ENCODE measurements at places on chromosomes 11 and 22.

- no peak for DNase-seq
Observed at GRCh38 chr11:408154-409007, 6.4 kb downstream of the SIGIRR start.

GRCh38 chr11:45079943-45080719 lies 66.3 kb upstream of the PRDM11 start:
- no peak for DNase-seq

DNA sequence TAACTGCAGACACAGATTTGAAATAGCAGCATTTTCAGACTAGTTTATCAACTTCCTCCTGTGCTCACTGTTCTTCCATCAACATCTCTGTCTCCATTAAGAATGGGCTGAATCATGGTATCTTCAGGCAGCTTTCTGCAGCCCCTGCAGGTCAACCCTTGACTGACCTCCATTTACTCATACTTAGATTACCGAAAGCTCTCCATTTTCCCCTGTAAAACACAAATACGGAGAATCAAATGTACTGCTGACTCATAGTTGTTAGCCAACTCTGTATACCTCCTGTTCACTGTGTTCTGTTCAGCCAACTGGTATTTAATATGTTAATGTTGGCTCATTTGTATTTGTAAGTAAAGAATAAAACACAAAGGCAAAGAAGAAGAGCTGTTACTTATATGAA lies 364.0 kb downstream of the CASP12 start:
- DNase-seq, result no peak

DNA sequence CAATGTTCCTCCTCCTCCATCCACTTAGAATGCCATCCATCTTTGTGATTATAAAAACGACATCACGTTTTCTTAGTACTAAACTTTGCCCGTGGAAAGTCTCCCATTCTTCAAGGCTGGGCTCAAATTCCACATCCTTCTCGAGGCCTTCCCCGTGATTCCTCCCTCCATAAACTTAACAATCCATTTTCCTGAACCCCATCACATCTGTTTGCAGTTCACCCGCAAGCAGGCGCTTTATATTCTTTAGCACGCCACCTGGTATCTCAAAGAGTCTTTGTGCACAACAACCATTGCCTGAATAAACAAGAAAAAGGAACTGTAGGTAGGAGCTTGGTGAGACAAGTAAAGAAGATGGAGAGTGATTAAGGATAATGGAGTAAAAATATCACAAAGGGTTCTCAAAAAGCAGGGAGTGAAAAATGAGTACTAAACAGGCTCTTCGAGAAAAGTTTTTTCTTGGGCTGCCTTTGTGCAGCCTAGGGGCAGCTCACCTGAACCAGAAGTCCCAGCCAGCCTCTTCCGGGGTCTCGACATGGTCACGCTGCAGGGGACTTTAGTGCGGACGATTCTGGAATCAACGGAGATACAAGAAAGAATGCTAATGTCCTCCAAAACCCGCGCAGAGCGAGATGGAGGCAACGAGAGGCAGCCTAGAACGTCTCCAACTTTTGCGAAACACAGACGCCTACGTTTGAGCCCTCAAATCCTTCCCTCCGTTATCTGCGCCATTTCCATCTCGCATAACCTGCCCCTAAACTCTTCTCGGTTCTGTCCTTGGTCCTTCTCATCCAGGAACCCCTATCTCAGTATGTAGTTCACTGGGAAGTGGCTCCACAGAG lies 585 bp downstream of the THYN1 start:
- peak; percentile 46 for DNase-seq

GRCh38 chr11:132024587-132025295 lies 654.3 kb downstream of the NTM start:
- DNase-seq, result no peak

DNA sequence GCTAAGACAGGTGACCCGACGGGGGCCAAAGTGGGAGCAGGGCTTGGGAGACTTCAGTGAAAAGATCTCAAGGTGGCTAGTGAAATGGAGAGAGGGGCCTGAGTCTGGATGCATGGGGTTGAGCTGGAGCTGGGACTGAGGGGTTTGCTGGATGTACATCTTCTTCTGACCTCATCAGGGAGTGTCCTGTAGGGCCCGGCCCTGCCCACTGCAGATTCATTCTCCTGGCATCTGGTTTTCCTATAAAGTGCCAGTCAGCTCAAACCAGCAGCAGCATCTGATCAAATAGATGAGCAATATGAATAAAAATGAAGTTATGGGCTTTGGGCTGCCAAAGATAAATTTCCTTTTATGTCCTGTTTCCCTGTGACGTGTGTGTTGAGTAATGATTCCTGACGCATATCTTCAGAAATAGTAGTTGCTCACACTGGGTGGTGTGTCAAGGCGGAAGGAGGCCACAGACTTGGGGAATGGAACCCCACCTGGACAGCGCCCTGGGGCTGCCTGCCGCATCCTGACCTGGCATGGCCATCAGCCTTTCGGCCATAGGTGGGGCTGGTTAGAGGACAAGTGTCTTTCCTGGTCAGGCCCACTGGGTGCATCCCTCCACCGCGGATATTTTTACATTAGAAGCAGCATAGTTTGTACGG lies 135.4 kb downstream of the OSBP2 start:
- no peak for DNase-seq

- no peak for DNase-seq
Observed at GRCh38 chr11:67698247-67698646, 23.8 kb upstream of the ALDH3B2 start.

- DNase-seq, result no peak
Observed at GRCh38 chr11:68090706-68091105, 30.5 kb downstream of the CHKA start.

GRCh38 chr11:10725907-10726253 lies 25.2 kb upstream of the CTR9 start:
- DNase-seq, result no peak

GRCh38 chr11:117502015-117502778 lies 174.5 kb downstream of the CEP164 start:
- no peak for DNase-seq

- DNase-seq, result peak; percentile 45
Observed at GRCh38 chr11:8019314-8020243, 32.4 kb downstream of the EIF3F start.

- DNase-seq, result peak; percentile 56
Observed at GRCh38 chr11:8267831-8268529, 4.3 kb upstream of the LMO1 start.

GRCh38 chr11:78542007-78542406 lies 32.7 kb downstream of the NARS2 start:
- DNase-seq, result no peak

- DNase-seq, result no peak
Observed at GRCh38 chr22:50309601-50309991, 2.1 kb upstream of the PLXNB2 start.

DNA sequence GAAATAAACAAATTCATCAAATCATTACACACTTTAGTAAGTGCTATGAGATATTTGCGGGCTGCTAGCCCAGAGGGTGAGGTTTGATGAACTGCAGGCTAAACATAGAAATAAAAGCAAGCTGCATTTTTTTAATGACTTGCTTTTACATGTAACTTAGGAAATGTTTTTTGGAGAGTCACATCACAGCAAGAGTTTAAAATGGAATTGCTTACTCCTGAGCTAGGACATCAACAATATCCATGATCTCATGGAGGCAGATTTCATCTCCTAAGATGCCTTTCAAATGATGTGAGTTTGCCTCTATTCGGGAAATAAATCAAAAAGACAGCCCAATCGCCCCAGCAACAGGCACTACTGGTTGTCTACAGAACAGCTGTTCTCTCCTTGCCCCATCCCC lies 73.4 kb upstream of the CD44 start:
- no peak for DNase-seq

- DNase-seq, result no peak
Observed at GRCh38 chr11:31096191-31096805, 273.2 kb downstream of the DCDC1 start.

GRCh38 chr11:101553891-101554292 lies 29.9 kb downstream of the TRPC6 start:
- no peak for DNase-seq

DNA sequence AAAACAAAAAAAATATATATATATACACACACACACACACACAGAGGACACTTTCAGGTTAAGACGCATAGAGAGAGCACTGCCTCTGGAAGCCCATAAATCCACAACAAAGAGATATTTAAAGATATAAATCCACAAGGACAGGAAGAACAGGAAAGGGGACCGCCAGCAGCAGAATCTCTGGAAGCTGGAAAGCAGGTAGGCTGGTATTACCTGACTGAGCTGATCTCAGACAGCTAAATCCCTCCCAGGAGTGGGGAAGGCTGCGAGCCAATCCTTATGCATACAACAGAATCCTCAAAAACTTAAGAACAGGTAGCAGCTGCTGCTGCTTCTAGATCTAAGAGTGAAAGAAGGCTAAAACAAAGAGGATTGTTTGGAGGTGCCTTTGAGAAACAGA lies 1.8 kb upstream of the MCAT start:
- no peak for DNase-seq

DNA sequence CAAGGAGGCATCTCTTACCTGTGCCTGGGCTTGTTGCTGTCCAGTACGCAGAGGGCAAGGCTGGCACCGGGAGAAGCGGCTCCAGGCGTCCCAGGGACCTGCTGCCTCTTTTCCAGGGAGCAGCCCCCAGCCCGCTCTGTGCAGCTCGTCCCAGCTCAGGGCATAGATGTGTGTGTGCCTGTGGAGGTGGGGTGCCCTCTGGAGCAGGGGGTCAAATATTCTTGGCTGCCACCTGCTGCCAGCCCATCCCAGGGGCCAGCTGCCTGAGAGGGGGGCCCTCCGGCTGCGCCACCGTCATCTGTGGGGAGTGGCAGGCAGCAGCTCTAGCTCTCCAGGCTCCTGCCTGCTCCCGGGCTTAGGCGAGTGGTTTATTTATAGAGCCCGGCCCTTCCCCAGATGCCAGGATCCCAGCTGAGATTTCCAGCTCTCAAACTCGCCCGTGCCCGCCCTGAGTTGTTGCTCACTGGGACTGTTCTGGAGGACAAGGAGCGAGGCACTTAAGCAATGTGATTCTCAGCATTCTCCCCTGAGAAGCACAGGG lies 87.5 kb downstream of the RTL6 start:
- DNase-seq, result no peak

- DNase-seq, result no peak
Observed at GRCh38 chr11:107583629-107584195, 7.2 kb upstream of the ELMOD1 start.

DNA sequence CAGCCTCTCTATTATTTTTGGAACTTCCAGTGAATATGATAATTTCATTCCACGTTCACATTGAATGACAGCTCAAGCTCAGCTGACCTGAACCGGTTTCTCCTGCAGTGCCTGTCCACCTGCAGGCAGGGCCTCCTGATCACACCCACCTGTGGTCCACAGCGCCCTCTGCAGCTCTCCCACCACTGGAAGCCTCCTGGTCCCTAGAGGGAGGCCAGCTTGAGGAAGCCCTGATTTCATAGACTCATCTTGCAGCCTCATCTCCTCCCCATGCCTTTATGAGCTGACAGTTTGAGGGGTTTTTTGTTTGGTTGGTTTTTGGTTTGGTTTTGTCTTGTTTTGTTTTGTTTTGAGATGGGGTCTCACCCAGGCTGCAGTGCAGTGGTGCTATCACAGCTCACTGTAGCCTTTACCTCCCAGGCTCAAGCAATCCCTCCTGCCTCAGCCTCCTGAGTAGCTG lies 29.9 kb upstream of the MALAT1 start:
- no peak for DNase-seq

GRCh38 chr11:66015454-66015881 lies 3.7 kb downstream of the CST6 start:
- no peak for DNase-seq

- DNase-seq, result no peak
Observed at GRCh38 chr11:104001561-104002056, 34.8 kb upstream of the DDI1 start.

DNA sequence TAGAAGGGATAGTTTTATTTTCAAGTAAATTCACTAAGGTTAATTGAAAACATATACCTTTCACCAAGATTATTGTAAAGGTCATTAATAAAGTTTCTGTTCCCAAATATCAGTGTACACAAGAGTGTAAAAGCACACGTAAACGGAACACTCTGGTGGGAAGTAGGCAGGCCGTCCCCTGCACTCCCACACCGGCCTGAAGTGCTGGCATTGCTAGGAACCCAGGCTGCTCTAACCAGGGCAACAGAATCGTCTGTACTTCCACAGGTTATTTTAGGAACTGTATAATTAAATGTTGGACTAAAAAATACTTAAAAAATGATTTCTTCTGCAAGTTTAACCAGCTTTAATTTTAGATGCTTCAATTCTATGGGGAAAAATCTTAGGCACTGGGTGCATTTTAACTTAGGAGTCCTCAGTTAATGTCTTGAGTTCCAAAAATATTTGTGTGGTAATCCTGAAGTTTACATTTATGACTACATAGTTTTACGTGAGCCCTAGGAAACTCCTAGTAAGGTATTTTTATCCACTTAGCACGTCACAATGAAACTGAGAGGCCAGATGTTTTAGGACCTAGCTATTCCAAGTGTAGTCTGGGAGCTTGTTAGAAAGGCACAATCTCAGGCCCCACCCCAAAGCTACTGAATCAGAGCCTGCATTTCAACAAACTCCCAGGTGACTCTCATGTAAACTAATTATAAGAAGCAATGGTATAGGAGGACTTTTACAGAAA lies 31.2 kb downstream of the KMT5B start:
- no peak for DNase-seq

GRCh38 chr11:5348551-5349194 lies 2.6 kb upstream of the OR51B6 start:
- no peak for DNase-seq

DNA sequence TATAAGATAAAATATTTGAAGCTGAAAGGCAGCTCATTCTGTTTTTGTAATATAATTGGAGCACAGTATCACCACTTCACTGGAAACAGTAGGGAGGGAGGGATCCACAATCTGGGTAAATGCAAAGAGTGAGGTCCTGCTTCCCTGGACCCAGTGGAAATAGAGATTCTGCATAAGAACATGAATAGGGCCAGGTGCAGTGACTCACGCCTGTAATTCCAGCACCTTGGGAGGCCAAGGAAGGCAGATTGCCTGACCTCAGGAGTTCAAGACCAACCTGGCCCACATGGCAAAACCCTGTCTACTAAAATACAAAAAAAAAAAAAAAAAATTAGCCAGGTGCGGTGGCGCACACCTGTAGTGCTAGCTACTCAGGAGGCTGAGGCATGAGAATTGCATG lies 143.7 kb downstream of the DBX1 start:
- DNase-seq, result no peak

- no peak for DNase-seq
Observed at GRCh38 chr22:43227239-43227630, 40.3 kb upstream of the TTLL12 start.

DNA sequence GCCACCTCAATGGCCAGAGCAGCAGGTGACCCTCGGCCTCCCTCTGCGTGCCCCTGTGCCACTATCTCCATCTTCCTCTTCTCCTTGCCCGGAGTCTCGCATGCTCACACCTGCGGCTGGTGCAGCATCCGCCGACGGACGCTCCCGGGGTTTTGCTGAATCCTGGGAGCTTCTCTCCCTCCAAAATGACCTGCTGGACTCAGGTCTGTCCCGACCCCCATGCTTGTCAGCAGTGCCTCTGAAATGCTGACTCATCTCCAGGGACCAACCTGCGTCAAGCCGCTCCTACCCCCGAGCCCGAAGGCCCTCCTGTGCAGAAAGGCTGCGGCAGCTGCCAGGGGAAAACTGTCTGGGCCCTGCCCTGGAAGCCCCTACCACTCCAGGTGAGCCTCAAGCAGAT lies 58.4 kb downstream of the CELSR1 start:
- no peak for DNase-seq
